ENCODE measurements at places on chromosomes 13 and 19.

DNA sequence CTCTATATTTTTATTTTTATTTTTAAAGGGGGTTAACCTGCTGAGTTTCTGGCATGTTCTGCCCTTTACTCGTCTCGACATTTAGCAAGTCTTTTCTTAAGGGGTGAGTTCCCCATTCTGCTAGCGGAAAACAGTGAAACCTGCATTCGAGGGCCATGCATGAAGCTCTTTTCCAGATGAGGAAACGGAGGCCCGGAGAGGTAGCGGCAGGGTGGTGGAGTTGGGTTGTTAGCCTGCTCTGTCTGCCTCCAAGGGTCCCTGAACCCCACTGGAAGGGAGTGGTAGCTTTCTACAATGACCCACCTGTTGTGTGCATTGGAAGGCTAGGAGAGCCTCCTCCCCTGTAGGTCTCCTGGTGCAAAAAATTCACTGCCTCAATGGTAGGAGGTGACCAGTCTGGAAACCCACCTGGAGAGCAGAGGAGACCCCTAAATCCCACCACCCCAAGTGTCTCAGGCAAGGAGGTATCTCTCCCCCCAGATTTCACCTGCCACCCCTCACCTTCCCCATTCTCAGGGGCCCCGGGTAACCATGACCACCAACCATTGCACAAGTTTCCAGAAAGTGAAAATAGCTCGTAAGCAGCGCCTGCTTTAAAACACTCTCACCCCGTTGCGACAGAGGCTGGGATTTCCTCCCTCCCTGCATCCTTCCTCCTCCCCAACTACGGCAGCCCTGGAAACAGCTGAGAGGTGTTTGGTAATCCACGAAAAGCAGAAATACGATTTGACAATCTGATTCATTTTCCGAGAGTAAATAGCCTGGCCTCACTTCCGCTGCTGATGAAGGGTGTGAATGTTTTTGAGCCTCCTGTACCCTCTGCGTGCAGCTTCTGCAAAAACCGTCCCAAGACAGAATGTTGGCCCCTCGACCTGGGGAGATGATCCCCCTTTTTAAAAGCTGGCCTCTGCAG, 3.5 kb downstream of the KLF2 start:
- no peak for DNase-seq

- DNase-seq, result no peak
These were observed 20.5 kb downstream of the VASP start for GRCh38 chr19:45527731-45528130.

GRCh38 chr13:29324601-29325000, 270.9 kb downstream of the SLC7A1 start:
- DNase-seq, result no peak

DNA sequence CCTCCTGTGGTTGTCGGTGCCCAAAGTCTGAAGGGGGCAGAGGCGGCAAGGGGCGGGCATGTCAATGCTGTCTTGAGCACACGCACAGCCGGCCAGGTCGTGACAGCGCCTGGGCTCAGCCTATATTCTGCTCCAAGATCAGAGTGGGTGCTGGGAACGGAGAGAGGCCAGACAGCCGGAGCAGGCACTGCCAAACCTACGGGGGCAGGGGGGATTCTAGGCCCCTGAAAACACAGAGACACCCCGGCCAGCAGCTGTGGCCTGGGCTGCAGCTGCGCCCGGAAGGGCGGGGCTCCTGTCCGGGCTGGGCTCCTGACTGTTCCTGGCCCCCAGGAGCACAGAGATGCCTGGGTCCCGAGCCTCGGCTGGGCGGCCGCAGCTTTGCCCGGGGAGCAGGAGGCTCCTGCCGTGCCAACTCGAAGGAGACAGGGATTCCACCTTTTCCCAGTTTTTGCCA, 2662.9 kb upstream of the PCDH20 start:
- no peak for DNase-seq

DNA sequence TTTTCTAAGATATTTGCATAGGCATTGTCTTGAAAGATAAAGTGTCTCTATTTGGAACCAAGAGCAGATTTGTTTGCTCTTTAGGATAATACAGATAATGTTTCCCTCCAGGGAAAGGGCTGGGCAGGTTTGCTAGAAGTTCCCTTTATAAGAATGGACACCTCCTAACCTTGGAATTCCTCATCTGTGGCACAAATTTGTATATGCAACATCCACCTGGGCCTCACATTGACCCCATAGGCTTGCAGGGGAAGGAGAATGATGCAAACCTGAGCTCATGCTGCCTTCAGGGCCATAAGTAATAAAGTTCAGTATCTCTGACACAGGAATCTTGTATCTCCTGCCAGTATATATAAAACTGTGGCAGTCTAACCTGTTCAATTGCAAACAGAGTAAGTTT, 508.4 kb upstream of the MIR17HG start:
- DNase-seq, result no peak
